ENCODE measurements at places on chromosomes 16 and 17.

- peak; percentile 32 for DNase-seq
Measured at GRCh38 chr17:32998111-32998886, 6.7 kb downstream of the SPACA3 start.

GRCh38 chr17:78364436-78365281 is 4.8 kb upstream of the SOCS3 start:
- no peak for DNase-seq

DNA sequence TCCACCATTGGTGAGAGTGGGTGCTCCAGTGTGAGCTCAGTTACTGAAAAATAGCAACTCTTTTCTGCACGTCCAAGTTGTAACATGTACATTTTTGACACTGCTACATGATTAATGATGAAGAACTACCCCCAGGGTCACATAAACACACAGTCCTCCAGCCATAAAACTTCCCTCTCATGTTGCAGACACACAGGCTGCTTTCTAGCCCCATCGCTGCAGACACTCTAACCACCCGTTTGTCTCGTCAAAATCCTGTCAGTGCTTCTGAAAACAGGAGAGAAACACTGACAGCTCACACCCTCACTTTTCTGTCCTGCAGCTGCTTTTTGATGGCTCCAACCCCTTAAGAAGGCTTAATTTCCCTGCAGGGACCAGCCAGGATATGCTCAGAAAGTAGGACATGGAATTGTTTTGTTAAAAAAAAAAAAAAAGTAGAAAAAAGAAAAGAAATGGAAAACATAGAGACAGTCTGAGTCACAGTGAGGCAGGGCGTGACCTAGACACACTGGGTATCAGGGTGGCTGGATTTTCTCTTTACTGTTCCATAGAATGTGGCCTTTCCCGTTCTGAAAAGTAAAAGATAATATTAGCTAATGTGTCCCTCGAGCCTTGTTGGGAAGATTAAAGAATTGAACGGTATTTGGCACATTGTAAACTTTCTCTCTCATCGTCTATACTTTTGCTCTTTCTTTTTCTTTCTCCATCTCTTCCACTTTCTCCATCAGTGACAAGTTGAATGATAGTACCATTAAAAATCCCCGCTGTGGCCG is 20.7 kb upstream of the CCL5 start:
- no peak for DNase-seq

- no peak for DNase-seq
Measured at GRCh38 chr17:40547079-40547784, 18.0 kb downstream of the CCR7 start.

DNA sequence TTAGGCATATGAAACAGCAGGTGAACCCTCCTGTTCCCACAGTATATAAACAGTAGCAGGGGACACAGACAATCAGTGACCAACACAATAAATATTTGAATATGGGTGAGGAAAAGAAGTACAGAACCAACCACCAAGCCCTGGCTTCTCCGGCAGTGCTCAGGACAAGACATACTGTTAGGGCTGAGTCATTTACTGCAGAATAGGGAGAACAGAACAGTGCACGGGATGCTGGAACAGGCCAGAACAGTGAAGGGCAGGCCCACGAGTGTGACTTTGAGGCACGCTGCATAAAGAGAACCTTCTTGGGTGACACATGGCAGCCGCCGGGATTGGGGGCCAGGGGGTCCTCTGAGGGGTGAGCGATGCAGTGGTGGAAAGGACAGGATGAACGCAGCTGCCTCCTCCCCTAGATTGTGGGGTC is 160.4 kb downstream of the CMIP start:
- DNase-seq: no peak

- no peak for DNase-seq
Measured at GRCh38 chr17:54235571-54235970, 412.8 kb downstream of the KIF2B start.

DNA sequence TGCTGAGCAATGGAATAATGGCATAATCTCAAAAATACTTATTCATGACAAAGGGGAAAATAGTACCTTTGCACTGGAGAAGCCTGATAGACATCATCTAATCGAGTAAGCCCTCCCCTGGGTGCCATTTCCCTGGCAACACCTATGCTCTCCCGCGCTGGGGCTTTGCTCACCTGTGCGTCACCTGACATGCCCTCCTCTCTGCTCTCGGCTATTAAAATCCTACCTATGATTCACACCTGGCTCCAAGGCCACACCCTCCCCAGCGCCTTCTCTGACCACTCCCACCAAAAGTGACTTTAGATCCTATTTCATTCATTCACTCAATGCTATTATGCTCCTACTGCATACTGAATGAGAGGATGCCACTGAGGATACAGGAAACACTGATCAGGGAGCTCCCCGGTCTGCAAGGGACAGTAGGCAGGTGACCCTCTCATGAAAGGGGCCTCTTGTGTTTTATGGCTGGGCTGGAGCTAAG is 83.9 kb downstream of the NT5M start:
- no peak for DNase-seq

GRCh38 chr17:13253733-13254410 is 236.0 kb upstream of the ELAC2 start:
- DNase-seq: no peak

DNA sequence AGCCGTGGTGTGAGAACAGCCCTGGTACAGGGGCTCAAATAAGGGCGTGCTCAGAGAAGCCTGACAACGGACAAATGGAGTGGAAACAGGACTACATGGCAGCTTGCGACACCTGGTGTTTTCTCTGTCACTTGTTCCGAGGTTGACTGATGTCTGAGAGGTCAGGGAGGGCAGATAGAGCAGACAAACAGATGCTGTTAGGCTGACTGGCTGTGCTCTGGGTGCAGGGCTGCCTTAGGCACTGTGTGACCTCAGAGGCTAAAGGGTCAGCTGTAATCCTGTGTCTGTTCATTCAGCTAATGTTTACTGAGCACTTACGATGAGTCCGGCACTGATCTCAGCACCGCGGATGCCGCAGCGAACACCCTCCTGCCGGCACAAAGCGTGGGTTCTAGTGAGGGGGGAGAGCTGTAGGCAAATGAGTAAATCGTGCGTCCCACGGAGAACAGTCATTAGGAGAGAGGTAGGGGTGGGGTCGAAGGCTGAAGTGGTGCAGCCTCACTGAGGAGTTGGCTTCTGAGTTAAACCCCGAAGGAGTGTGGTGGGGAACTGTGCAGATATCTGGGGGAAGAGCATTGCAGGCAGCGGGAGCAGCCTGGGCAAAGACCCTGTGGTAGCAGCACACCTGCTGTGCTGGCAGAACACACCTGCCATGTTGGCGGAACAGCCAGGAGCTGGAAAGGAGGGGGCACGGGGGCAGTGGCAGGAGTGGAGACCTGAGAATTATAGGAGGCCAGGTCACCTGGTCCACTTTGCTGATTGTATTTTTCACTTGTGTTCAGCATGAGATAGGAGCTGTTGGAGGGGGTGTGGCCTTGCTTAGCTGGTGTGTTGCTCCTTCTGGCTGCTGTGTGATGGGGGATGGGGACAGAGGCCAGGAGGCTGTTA is 35.0 kb downstream of the GPT2 start:
- DNase-seq: no peak

DNA sequence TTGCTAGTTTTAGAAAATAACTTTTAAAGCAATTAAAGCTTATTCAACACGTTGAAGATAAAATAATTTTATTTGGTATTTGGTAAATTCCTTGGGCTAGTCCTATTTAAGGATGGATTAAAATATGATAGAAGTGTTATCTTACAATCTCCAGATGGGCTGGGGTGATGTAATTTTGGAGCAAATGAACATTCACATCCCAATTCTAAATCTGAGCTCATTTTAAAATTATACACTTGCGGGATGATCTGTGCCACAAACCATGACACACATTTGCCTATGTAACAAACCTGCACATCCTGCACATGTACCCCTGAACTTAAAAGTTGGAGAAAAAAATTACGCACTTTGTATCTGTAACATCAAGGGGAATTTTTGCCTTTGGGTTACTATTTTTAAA is 31.5 kb downstream of the NLK start:
- no peak for DNase-seq

- DNase-seq: no peak
Measured at GRCh38 chr16:88065747-88066142, 114.5 kb downstream of the BANP start.

GRCh38 chr16:83301971-83302370 is 505.8 kb upstream of the HSBP1 start:
- no peak for DNase-seq

DNA sequence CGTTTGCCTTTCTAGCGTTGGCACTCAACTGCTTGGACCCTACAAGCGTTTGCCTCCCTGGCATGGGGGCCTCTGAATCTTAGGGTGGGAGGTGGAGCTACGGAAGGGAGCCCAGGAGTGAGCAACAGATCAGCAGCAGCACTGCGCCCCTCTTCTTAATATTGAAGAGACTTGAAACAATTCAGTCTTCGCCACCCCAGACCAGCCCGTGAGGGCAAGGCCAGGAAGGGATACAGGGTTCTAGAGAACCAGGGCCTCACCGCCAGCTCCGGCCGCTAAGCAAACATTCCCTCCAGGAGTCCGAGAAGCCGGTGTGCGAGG is 1.5 kb upstream of the GPRC5C start:
- no peak for DNase-seq

DNA sequence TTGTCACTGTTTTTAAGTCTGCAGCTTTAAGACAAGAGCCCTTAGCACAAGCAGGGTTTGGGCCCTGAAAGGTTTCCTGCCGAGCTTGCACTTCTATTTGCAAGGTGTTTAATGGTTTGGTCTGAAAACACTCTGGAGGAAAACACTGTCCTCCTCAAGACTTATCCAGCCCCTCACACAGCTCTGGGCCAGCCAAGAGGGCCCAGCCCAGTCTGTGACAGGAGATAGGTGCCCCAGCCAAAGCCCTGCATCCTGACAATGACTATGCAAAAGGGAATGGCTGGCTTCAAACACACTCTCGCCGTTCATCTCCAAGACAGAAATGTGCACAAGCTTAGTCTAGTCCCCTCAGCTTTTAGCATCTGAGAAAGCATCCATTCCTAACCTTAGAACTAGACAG is 26.9 kb downstream of the MPG start:
- DNase-seq: no peak

GRCh38 chr16:87702325-87702811 is 63.4 kb downstream of the KLHDC4 start:
- no peak for DNase-seq

GRCh38 chr17:7479213-7480088 is at the start of gene ZBTB4:
Gene ZBTB4, minus strand, starts transcription at chr17:7479631. Its CDS starts 12,830 bp downstream, at chr17:7466801.
- DNase-seq: no peak

- DNase-seq: no peak
Measured at GRCh38 chr17:40520991-40521453, 19.6 kb upstream of the TNS4 start.

DNA sequence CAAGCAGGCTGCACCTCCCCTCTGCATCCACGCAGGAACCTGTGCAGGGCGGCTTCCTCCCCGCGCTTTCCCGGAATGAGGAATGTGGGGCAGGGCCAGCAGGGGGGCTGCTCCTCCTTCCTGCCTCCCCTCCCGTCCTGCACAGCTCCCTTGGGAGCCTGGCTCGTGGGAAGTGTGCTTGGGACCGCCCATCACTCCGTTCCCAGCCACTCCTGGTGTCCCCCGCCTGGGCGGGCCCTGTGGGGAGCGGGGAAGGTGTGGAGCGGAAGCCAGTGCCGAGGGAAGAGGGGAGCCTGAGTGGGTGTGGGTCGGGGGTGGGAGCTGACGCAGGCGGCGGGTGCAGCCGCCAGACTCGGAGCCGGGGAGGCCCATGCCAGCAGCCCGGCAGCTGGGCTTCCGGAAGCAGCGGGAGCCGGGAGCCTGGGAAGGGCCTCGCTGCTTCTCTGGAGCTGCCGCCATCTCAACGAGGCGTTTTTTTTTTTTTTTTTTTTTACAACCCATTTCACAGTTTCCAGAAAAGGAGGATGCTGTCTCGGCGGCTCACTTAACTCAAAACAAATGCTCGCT is 24.1 kb downstream of the BAHCC1 start:
- peak; percentile 49 for DNase-seq

GRCh38 chr17:50036455-50037261 is 19.3 kb upstream of the ITGA3 start:
- DNase-seq: no peak

- DNase-seq: no peak
Measured at GRCh38 chr16:58614212-58614611, 15.4 kb downstream of the CNOT1 start.

GRCh38 chr17:43768382-43768781 is 9.8 kb upstream of the SOST start:
- no peak for DNase-seq

DNA sequence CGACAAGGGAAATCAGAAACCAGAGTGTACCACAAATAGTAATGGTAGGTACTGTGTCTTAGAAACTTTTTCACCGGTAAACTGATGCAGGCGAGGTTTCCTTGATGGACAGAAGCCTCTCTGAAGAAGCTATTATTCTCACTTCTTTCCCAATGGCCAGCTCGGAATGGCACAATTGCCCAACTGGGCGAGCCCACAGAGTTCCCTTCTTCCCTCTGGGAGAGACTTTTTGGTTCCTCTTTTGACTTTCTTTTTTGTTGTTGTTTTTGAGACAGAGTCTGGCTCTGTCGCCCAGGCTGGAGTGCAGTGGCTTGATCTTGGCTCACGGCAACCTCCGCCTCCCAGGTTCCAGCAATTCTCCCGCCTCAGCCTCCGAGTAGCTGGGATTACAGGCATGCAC is 16.9 kb downstream of the SLC43A2 start:
- no peak for DNase-seq

- DNase-seq: no peak
Measured at GRCh38 chr16:26651464-26651863, 415.3 kb upstream of the C16orf82 start.

- DNase-seq: no peak
Measured at GRCh38 chr17:68255731-68256538, 8.1 kb downstream of the AMZ2 start.

DNA sequence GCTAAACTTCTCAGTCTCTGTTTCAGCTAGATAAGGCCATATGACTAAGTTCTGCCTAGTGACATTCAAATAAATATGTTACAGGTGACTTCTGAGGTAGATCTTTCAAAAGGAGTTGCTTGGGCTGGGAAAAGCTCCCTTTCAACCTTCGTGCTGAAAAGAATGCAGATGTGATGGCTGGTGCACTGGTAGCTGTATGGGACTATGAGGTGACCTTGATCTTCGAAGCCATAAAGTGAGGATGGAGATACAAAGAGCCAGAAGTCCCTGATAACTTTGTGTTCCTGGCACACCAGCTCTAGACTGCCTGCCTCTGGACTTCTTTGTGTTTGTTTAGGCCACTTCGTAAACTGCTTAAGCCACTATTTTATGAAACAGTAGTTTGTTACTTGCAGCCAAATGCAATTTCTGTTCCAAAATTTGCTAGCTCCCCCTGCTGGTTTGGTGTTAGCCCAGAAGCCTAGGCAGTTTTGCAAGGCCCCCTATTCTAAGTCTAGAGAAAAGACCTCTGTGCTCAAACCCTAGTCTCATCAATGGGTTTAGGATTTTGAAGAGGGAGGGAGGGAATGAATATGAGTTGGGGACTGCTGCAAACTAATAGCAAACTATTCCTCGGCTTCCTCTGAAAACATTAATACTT is 23.3 kb upstream of the ERCC4 start:
- no peak for DNase-seq
